ENCODE measurements at places on chromosomes 1 and 21.

DNA sequence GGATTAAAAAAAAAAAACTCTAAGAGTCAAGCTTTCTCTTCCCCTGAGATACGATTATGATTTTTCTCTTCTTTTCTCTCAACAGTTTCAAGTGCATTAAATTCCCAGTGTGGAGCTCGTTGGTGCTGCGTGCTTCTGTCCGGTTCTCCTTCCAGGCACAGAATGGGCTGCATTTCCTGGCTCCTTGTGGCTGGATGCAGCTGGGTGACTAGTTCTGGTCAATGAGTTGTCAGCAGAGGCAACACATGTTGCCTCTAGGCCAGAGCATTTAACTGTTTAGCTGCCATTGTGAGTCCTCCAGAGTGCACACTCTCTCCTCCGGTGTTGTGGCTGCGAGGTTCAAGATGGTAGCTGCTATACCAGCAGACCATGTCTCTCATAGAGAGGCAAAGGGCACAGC, 312.9 kb downstream of the RRAGC start:
- DNase-seq, result no peak

- DNase-seq, result no peak
These were observed 52.6 kb downstream of the TRABD2B start for GRCh38 chr1:47944561-47944960.

DNA sequence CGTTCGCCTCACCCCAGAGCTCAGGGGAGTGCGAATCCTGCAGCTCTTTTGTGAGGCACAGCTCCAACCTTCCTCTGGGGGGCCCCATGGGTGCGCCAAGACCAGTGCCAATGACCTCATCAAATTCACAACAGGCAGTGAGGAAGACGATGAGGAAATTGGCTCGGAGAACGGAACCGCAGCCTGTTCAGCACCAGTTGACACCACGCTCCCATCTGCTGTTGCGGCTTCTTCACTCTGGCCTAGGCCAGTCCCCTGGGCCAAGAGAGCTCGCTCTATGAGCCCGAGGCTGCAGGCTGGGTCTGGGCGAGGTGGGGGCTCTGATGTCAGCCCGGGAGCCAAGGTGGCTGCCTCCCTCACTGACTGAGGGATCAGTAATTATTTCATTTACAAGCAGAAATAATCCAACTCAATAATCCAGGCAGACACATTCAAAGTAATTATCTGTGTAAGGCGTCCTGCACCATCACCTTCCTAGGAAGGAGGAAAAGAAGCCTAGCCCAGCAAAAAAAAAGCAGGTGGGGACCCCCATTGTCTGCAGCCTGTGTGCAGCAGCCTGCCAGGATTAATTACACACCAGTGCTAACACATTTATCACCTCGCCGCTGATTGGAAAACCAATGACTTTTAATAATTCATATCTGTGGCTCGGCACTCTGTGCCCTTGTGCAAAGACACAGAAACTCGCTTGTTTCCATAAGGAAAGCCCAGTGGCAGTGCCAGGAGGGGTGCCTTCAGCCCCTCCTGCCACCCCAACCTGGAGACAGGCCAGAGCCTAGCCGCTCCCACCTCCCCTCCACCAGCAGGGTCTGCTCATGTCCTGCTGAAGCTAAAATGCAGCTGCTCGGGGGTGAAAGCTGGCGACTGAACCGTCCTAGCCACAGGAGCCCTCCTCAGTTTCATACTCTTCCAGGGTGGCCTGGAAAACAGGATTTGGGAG, 1.9 kb downstream of the PLEKHA6 start:
- DNase-seq, result no peak

GRCh38 chr1:204685236-204686006, at the start of gene LRRN2:
Gene LRRN2, minus strand, starts transcription at chr1:204685738. Its CDS starts 65,746 bp downstream, at chr1:204619992.
- DNase-seq, result peak; percentile 73

DNA sequence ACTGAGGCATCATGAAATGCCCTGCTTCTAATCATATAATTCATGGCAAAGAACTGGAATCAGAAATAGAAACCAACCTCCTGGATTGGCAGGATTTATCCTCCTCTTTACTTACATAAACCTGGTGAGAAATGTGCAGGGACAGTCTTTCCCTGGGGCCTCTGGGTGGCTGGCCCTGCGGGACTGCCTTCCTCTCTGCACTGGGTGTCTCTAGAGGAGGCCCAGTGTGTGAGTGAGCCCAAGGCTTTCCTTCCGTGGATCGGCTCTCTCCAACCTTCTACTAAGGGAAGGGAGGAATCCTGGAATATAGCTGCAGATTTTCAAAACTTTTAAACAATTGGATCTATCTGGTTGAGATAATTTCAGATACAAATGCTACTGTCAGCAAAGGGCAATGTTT, 11.4 kb upstream of the ATP1A1 start:
- no peak for DNase-seq

DNA sequence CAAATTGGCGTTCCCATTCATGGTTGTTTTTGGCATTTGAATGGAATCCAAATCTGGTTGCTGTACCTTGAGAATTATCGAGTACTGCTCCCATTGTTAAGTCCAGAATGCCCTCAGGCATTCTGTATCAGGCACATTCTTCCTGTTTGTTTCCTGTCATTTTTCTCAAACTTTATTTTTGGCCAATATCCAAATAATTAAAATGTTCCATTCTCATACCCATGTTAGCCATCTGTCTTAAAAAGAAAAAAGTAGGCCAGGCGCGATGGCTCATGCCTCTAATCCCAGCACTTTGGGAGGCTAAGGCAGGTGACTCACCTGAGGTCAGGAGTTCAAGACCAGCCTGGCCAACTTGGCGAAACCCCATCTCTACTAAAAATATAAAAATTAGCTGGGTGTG, 29.3 kb upstream of the SHISA4 start:
- DNase-seq, result no peak

- DNase-seq, result peak; percentile 64
These were observed 82.7 kb downstream of the SIK1 start for GRCh38 chr21:43343992-43344886.

- peak; percentile 49 for DNase-seq
These were observed 29.5 kb downstream of the PLPPR5 start for GRCh38 chr1:98975113-98975512.

DNA sequence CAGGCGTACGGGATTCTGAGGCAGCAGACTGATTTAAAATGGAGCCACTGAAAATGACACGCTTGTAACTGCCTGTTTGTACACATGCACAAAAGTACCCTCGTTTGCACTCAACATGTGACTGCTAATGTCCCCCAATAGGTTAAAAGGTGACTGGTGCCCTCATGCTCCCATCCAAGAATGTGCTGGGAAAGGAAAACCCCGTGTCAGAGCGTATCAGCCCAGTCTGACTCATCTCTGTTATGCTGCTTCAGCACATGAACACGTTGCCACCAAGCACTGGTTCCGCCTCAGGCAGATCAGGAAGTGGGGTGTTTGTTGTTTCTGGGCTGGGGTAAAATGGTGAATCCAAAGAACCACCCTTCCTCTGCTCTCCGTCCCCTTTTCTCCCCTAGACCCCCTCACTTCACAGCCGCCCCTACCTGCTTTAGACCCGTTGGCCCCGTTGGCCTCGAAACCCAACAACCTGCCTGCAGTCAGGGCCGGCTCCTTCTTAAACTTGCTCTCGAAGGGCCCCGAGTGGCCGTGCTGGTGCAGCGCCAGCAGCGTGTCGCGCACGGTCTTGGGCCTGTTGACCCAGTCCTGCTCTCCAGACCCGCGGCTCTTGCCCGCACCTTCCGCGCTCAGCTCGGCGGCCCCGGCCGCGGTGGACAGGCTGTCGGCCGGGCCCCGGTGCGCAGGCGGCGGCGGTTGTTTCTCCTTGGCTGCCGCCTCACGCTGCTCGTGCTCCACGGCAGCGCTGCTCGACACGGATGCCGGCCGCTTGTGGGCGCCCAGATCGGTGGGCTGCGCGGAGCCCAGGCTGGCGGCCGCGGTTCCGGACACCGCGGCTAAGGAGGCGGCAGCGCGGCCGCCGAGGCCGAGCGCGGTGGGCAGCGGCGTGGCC, 1.7 kb downstream of the IRF2BP2 start:
- DNase-seq, result peak; percentile 93

DNA sequence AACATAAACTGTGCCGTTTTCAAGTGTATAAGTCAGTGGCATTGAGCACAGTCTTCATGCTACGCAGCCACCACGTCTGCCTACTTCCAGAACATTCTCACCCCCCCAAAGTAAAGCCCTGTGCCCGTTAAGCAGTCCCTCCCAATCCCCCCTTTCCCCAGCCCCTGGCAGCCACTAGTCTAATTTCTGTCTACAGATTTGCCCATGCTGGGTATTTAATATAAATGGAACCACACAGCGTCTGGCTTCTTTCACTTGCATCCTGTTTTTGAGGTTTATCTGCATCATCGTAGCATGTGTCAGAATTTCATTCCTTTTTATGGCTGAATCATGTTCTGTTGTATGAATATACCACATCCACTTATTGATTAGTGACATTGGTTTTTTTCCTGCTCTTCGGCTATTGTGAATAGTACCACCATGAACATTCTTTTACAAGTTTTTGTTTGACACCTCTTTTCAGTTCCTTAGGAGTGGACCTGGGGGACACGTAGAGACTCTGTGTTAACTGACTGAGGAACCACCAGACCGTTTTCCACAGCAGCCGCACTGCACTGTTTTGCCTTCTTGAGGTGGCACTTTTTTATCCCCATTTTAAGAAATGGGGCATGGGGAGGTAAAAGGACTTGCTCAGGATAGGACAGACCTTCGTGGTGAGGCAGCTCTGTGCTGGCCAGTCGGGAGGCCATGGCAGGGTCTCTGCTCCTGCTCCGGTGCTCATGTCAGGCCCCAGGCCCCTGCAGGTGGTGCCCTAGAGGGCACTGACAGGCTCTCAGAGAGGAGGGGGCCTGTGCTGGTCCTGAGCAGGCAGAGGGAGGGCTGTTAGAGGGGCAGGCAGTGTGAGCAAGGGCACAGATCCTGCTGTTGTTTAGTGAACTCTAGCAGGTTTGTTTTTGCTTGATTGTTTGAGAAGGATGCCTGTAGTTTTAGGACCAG, 123.8 kb downstream of the PCBP3 start:
- no peak for DNase-seq

DNA sequence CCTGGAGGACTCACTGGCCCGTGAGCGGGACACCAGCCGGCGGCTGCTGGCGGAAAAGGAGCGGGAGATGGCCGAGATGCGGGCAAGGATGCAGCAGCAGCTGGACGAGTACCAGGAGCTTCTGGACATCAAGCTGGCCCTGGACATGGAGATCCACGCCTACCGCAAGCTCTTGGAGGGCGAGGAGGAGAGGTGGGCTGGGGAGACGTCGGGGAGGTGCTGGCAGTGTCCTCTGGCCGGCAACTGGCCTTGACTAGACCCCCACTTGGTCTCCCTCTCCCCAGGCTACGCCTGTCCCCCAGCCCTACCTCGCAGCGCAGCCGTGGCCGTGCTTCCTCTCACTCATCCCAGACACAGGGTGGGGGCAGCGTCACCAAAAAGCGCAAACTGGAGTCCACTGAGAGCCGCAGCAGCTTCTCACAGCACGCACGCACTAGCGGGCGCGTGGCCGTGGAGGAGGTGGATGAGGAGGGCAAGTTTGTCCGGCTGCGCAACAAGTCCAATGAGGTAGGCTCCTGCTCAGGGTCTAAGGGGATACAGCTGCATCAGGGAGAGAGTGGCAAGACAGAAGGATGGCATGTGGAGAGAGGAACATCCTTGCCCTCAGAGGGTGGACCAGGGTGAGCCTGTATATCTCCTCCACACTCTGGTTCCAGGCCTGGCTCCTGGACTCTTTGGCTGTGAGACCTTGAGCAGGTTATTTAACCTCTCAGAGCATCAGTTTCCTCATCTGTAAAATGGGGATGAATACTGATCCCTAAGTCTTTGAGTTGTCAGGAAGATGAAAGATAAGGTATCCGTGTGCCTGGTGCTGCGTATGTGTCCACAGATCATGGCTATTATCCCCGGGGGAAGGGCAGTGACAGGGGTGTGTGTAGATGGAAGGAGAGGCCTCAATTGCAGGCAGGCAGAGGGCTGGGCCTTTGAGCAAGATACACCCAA, 17.2 kb upstream of the SEMA4A start:
- no peak for DNase-seq

- no peak for DNase-seq
These were observed 157.0 kb upstream of the GREM2 start for GRCh38 chr1:240768979-240769378.

GRCh38 chr21:14583629-14584255, 37.6 kb upstream of the SAMSN1 start:
- no peak for DNase-seq

DNA sequence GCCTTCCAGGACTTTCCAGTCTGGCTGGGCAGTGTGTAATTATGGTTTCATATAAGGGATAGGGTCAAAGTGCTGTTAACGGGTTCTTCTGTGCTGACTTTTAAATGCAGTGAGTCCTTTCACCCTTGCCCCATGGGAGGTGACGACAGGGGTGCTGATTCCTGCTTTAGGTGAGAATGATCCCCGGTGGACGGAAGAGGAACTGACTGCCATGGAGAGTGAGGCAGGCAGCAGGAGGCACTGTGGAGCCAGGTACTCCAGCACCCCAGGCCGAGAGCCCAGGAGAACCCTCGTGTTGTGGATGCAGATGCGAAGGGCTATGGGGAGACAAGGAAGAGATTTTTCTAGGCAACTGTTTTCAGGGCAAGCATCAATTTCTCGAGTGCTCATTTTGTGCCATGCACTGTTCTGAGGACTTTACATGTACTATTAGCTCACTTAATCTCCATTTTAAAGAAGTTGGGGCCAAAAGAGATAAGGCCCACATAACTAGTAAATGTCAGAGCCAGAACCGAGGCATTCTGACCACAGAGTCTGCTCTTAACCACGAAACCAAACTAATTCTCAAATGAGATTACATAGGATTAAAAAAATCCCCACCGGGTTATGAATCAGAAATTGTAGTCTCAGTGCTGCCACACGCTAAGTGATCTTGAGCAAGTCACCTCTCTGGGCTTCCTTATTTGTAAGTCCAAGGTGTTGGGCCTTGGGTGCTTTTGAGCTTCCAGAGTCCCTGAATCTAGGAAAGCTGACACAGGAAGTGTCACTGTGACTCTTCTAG, 28.2 kb downstream of the STPG1 start:
- DNase-seq, result peak; percentile 36

- DNase-seq, result no peak
These were observed 15.1 kb upstream of the DMBX1 start for GRCh38 chr1:46474570-46474969.

DNA sequence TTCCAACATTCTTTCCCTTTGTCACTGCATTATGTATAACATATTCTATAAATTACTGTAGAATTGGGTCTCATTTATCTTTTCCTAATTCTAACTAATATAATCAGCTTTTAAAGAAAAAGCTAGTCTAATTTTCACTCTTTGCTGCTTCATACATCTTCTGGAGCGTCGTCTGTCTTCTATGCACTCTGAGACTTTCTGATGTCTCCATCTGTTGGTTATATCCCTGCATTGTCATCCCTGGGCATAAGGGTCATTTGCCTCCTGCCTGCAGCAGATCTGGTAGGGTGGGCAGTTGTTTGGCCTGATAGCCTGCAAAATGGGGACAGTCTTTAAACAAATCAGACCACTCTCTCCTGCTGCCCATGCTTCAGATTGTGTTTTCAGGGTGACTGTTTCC, 40.8 kb upstream of the DYNLT5 start:
- DNase-seq, result peak; percentile 64

GRCh38 chr1:203926025-203926540, 64.7 kb downstream of the SNRPE start:
- DNase-seq, result no peak

DNA sequence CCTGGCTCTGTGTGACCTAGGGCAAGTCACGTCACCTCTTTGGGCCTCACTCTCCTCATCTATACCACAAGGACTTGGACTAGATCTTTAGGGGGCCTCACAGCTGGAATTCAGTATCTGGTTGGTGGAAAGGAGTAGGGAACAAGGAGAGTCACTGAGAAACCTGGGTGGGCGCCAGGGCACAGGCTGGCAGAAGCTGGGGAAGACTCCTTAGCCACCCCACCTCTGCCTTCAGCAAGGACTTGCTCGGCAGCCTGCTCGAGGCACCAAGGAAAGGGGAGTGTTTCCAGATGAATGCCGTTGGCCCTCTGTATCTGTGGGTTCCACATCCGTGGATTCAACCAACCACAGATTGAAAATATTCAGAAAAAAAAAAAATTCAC, 1.2 kb upstream of the OPTC start:
- DNase-seq, result no peak

All from DMS53 (cell line).